Retinal pigment epithelial cell (primary cell): ENCODE measurements at places on chromosomes 7 and 10.

DNA sequence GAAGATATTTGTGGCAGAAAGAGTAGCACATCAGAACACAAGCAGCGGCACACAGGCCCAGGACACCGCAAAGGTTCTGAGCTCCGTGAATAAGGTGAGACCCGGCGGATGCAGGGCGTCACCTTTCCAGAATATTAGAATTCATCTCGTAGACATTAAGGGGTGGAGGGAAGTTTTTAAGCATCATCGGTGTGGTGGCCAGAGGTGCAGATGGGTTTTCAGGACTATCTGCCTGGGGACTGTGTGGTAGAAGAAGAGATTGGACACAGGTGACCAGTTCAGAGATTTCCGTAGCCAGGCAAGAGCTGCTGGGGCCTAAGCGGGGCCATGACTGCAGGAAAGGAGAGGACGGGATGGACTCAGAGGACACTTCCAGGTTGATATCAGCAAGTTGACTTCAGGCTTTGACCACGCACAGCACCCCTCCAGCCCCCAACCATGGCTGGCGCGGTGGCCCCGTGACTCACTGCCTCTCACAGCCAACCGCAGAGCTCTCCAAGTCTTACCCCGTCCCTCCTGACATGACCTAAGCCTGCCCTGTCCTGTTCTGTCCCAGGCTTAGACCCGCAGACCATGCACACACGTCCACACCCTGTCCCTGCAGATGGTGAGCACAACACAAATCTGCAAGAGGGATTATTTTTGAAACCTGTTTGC, 97.2 kb downstream of the OAT start:
- no peak for DNase-seq

DNA sequence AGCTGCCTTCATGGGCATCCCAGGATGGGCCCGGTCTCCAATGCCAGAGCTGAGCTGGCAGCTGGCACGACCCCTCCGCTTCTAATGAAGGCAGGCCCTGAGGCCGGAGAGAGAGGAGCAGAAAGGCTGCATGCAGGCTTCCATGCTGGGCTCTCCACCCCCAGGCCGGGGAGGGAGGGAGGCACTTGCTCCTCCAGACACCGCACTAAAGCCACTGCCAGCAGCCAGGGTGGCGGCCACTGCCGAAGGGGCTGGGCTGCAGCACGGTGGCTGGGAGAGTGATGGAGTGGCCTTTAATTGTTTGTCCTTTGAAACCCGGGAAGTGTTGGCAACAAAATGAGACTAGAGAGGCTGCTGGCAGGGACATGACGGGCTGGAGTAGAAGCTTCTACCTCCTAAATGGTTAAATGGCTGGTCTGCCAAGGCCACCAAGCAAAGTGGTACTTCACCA, 236.5 kb downstream of the SKAP2 start:
- DNase-seq, result no peak

- DNase-seq, result no peak
Measured at GRCh38 chr10:28316696-28317095, 13.8 kb upstream of the MPP7 start.

GRCh38 chr10:111410740-111411139, 333.9 kb downstream of the ADRA2A start:
- no peak for DNase-seq

DNA sequence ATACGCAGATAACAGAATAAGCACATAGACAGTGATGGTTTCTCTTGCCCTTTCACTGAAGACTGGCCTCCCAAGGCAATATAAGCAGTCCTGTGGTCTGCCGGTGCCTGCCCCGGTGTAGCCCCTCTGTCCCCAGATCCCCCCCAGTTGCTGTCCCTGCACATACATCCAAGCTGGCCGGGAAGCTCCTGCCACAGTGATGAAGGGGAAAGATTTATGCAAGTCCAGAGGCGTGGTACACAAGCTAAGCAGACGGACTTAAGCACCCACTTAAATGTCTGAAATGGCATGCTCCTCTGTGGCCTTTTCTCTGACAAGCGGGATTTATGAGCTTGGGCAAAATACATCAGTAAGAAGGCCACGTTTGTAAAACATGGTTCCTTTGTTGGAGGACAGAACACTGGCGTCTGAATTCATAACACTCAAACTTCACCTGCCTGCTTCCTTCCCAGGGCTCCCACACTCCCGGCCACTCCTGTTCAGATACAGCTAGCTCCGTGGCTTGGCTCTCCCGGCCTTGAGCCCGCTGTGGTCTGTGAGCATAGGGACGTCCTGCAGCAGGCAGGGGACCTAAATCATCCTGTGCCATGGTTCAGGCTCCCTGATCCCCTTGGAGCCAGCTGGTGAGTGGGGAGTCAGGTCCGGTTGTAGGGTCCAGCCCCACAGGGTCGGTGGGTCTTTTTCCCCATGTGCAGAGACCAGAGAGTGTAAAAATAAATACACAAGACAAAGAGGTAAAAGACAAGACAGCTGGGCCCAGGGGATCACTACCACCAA, 61.7 kb upstream of the PPP2R2D start:
- no peak for DNase-seq

GRCh38 chr7:132965951-132966350, 115.9 kb downstream of the CHCHD3 start:
- no peak for DNase-seq

DNA sequence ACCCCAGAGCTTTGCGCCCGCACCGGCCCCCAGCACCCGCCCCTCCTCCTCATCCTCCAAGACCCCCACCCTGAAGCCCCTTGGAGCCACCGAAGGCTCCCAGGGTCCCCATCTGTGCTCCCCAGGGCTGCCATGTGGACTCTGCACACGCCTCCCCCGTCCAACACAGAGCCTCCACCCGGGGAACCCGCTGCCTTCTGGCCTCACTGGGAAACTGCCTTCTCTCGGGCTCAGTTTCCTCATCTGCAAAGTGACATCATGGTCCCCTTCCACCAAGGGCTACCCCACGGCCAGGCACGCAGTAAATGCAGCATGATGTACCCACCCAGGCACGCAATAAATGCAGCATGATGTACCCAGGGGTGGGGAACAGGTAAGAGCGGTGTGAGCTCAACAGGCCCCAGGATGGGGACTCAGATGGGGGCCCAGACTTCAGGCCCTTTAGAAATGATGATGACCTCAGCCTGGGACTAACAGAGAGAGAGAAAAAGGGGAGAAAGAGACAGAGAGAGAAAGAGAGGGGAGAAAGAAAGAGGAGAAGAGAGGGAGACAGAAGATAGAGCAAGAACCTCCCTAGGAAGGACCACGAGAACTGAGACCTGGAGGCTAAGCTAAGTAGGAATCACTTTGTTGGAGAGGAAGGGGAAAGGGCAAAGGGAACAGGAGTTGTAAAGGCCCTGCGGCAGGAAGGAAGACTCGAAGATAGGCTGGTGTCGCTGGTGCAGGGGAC, 2.5 kb upstream of the MICALL2 start:
- no peak for DNase-seq
